ENCODE measurements at places on chromosomes 5 and 9.

- DNase-seq, result peak; percentile 97
These were observed 65.0 kb upstream of the ANGPTL2 start for GRCh38 chr9:127187231-127187956.

DNA sequence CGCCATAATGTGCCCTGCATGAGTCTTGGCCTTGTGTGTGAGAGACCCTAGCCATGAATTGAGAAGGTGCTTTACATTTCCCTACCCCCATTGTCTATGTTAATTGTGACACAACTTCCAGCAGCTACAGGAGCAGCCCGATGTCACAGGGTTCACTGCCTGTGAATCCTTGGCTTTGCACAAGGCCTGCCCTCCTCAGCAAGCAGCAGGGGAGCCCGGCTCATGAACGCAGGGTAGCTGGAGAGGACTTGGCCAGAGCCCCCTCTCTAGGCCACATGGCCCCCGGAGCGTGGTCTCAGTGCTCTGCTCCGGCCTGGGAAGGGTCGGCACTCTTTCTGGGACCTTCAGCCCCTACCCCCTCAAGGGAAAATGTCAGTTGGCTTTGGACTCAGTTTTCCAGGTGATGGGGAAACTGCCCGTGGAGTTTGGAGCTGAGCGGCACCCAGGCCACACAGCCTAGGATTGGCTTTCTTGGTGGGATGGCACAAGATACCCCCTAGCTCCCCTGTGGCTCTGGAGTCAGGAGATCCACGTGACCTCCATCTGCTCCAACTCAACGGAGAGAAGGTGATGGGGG is 160.8 kb downstream of the DAB2IP start:
- no peak for DNase-seq

- peak; percentile 79 for DNase-seq
These were observed 18.1 kb downstream of the GSN start for GRCh38 chr9:121285835-121286687.

DNA sequence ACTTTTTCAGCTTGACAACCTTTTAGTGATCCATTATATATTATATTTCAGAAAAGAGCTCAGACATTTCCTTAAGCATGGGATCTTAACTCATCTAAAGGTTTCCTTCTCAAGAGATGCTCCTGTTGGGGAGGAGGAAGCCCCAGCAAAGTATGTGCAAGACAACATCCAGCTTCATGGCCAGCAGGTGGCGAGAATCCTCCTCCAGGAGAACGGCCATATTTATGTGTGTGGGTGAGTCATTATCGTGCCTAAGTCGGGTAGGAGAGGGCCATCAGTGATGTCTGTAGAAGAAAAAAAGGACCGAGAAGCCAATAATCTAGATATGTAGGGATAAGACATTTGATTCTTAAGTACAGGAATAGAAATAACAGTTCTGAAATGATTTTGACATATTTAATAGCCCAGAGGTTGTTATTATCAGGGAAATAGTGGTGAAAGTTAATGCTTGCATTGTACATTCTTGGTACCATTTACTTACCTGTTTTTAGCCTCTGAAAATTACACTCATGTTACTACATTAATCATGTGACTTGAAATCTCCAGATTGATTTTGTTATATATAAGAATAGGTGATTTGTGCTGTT is 28.2 kb downstream of the MTRR start:
- DNase-seq, result peak; percentile 37

- DNase-seq, result peak; percentile 97
These were observed 48.9 kb downstream of the CXXC5 start for GRCh38 chr5:139696894-139697658.

- no peak for DNase-seq
These were observed 67.0 kb downstream of the LPAR1 start for GRCh38 chr9:110971234-110971633.

DNA sequence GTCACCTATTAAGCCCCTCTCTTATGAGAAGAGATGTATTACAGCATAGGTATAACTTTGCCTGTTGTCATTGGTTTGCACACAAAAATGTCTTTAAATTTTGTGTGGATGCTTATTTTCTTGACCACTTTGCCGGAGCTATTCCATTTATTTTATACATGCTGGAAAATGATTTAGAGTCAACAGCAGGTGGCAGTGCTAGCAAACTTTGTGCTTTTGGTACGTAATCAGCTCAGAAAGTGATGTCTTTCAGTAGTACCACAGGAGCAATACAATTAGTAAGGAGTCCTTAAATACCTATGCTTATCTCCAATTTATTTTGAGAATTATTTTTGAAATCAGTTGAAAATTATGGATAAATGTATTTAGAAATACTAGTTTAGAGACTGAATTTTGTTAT is 19.8 kb upstream of the NUDT12 start:
- DNase-seq, result peak; percentile 41

- DNase-seq, result peak; percentile 16
These were observed 284.5 kb downstream of the ZNF608 start for GRCh38 chr5:124461941-124462340.

GRCh38 chr5:148740966-148741742 is 85.3 kb upstream of the ADRB2 start:
- peak; percentile 57 for DNase-seq

DNA sequence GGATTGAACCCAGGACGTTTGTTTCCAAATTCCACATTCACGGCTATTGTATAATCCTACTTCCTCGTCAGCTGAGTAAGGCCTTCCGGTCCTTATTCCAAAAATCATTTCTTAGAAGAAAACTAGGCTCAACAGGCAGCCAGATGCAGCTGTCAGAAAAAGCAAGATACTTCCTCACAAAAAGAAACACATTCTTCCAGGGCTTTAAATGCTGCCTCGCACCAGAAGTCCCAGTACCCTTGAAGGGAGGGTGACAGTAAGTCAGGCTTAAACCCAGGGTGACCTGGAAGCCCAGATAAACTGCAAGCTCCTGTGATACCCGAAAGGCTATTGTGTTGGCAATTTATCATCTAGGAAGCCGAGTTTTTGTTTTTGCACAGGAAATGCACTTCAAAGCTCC is 414.0 kb downstream of the NFIB start:
- DNase-seq, result no peak

DNA sequence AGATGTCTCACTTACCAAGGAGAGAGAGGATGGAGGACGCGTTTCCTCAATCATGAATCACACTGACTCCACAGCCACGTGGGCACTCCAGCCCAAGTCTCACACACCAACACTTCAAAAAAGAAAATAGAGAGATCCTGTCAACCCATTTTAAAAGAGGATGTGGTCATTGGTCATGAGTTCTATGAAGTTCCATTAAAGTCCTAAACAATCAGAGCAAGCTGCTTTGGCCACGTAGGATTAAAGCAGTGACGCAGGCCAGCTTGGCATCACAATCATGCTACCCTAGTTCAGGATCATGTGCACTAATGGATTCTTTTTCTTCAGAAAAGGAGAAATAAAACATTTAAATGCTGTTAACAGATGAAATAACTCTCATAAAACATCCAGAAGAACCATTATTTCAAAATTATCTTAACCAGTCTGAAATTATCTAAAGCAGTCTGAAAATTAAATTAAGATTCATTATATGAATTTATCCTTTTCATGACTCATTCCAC is 108.1 kb downstream of the SEMA5A start:
- DNase-seq, result peak; percentile 85

GRCh38 chr5:160448886-160449285 is 27.2 kb downstream of the PTTG1 start:
- DNase-seq, result no peak

DNA sequence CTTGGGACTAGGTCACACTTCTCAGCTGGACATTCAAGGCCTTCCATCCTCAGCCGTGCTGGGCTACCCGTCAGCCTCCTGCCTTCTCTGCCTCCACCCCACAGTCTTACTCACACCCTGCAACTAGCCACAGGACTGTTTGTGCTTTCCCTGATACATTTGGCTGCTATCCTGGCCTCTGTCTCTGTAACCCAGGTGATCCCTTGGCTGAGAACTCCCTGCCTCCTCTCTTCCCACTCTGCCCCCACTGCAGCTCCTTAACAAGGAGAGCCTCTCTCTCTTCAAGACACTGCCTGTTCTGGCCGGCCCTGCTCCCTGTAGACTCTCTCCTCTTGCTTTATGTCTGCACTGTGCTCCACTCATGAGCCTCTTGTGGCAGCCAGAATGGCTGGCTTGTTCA is 120.6 kb downstream of the MSX2 start:
- no peak for DNase-seq

DNA sequence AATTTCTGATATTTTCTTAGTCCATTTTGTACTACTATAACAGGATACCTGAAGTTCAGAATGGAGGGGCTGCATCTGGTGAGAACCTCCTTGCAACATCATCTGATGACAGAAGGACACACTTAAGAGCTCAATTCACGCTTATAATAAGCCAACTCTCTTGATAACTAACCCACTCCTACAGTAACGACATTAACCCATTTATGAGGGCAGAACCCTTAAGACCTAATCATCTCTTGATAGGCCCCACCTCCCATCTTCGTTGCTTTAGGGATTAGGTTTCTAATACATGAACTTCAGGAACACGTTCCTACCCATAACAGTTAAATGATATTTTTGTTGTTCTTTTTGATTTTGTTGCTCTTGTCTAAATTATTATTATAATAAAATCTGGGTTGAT is 69.4 kb downstream of the TNPO1 start:
- no peak for DNase-seq

GRCh38 chr9:110440796-110441195 is 103.1 kb upstream of the TXNDC8 start:
- peak; percentile 8 for DNase-seq

GRCh38 chr5:34655354-34655991 is 655 bp upstream of the RAI14 start:
- DNase-seq, result peak; percentile 86

DNA sequence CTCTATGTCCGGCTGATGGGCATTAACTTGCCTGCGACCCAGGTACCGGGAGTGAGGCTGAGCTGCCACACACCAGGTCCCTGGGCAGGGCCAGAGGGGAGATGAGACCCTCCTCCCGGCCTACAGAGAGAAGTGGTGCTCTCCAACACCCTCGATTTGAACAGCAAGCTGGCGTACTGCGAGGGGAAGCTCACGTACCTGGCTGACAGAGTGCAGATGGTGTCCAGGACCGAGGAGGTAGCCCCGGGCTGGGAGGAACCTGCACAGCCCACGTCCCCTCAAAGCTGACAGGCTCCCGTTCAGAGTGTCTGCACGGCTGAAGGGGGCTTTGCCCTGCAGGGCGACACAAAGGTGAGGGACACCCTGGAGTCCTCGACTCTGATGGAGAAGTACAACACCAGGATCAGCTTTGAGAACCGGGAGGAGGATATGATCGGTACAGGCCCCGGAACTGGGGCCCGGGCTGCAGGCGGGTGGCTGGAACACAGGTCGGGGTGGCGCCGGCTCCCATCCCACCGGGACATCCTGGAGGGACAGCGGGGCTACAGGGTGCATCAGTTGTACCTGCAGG is 1.0 kb upstream of the RABL6 start:
- no peak for DNase-seq

- DNase-seq, result no peak
These were observed 16.5 kb downstream of the ADCY2 start for GRCh38 chr5:7412409-7412808.

DNA sequence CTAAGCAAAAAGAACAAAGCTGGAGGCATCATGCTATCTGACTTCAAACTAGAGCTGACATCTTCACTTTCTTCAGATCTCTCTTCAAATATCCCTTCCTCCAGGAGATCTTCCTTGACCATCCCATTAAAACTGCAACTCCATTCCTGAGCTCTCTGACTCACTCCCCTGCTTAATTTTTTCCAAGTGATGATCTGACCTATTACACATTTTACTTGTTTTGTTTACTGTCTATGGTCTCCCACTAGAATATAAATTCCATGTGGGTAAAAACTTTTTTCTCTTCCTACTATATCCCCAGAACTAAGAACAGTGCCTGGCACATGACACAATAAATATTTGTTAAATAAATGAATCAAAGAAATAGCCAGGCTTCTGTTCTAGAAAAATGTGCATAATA is 87.5 kb downstream of the SLIT3 start:
- peak; percentile 79 for DNase-seq

GRCh38 chr9:84393266-84393950 is 52.9 kb upstream of the SLC28A3 start:
- no peak for DNase-seq

GRCh38 chr9:31355965-31356364 is 1028.5 kb upstream of the ACO1 start:
- DNase-seq, result no peak

DNA sequence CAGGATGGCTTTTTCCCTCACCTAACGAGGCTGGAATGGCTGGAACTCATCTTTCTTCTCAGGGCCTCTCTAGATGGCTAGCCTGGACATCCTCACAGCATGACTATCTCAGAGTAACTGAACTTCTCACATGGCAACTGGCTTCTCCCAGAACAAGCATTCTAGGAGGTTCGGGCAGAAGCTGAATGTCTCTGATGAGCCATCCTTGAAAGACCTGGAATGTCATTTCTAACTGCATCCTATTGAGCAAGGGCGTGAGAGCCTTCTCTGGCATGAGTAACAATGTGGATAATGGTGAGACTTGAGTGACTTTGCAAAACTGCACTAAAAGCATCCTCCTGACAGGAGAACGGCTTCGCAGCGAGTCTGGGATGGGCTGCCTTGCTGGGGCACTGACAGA is 487.7 kb downstream of the MAT2B start:
- DNase-seq, result peak; percentile 7

- DNase-seq, result no peak
These were observed 120.6 kb downstream of the FOCAD start for GRCh38 chr9:20804489-20805250.

- no peak for DNase-seq
These were observed 31.5 kb upstream of the MYORG start for GRCh38 chr9:34408173-34408572.

- no peak for DNase-seq
These were observed 138.4 kb upstream of the SLIT3 start for GRCh38 chr5:169439362-169439761.

GRCh38 chr9:112784020-112784785 is 33.6 kb downstream of the SNX30 start:
- DNase-seq, result peak; percentile 28

GRCh38 chr5:134124289-134125038 is 10.0 kb downstream of the TCF7 start:
- peak; percentile 84 for DNase-seq

GRCh38 chr9:92098638-92099037 is 16.6 kb downstream of the SPTLC1 start:
- no peak for DNase-seq

DNA sequence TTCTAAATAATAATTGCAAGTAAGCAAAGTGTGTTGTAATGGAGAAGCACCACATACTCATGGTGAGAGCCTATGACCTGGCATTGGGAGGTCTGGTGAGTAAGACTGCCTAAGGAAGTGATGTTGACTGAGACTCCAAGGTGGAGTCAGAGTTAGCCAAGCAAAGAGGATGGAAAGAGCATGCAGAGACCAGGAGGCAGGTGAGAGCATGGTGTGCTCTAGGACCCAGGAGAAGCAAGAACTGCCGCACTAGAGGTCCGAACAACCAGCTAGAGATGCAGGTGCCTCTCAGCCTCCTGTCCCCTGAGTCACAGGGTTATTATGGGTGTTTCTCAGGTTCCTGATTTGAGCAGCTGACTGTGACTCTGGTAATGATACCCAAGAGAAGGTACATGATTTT is 27.3 kb downstream of the ANP32B start:
- DNase-seq, result no peak

GRCh38 chr5:160442824-160443431 is 21.3 kb downstream of the PTTG1 start:
- DNase-seq, result no peak

- DNase-seq, result no peak
These were observed 16.5 kb downstream of the PFDN1 start for GRCh38 chr5:140286424-140286823.

- no peak for DNase-seq
These were observed 59.1 kb downstream of the PLK2 start for GRCh38 chr5:58400737-58401136.
